ENCODE measurements at places on chromosomes 2 and 18.

GRCh38 chr2:120670771-120671480 lies 64.7 kb upstream of the GLI2 start:
- DNase-seq = no peak

DNA sequence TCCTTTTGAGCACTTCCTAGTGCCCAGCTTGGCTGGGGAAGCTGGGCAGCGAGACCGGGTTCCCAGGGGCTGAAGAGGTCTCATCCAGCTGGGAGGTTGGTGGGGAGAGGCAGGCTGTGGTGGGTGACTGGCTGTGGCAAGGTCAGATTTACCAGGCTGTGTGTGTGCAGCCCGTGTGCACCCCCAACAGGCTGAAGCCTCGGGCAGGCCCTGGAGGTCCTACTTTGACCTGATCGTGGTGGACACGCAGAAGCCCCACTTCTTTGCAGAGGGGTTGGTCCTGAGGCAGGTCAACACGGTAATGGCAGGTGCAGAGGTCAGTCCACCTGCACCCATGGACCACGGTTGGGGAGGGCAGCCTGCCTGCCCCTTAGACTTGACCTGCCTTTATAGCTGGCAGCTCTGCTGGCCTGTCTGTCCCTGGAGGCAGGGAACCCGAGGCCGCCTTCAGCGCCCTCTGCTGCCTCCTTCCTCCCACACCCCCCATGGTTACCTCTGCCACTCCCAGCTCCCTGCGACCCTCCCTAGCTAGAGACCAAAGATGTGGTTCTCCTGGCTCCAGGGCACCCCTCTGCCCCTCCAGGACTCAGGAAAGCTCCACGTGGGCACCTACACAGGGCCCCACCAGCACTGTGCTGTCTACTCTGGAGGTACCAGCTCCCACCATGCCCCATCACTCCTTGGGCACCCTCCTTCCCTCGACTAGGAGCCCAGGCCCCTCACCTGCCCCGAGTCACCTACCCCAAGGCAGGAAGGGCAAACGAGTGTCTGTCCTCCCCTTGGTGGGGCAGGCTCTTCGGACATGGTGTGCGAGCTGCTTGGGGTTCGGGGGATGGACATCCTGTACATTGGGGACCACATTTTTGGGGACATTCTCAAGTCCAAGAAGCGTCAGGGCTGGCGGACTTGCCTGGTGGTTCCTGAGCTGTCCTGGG lies 4.0 kb downstream of the NT5DC4 start:
- no peak for DNase-seq

- no peak for DNase-seq
Observed at GRCh38 chr2:237150186-237150585, 64.5 kb downstream of the COPS8 start.

GRCh38 chr2:202871300-202872141 lies at the start of gene ICA1L:
TSS of gene ICA1L (minus strand) at chr2:202871766. CDS start at chr2:202829009, 42,757 bp downstream.
- peak; percentile 73 for DNase-seq

DNA sequence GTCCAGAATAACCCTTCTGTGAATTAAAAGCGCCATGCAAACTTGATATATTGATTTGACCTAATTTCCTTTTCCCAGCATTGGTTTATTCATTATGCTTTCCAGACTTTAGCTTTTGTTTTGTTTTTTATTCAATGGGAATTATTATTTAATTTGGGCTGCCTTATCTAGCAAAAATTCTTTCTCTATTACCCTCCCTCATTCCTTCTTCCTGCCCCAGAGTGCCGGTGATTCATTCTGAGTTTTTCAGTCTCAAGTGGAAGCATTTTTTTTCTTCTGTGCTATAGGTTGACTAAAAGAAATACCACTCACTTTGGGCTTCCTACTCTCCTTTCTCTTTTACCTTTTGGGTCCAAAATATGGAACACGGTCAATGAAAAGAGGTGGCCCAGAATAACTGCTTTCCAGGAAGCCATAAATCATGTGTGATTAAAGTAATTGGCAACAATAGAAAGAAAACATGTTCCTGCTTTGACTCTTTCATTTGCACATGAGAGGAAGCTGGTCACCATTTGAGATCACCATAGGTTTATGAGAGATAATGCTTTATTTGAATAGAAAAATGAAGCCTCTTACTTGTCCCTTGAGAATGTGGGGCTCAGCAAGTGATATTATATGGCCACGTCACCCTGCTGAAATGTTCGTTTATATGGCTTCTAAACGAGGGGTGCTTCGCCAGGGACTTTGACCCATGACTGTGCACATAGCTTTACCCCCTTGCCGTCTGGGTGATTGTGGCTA lies 422.8 kb upstream of the ZEB2 start:
- DNase-seq = no peak

DNA sequence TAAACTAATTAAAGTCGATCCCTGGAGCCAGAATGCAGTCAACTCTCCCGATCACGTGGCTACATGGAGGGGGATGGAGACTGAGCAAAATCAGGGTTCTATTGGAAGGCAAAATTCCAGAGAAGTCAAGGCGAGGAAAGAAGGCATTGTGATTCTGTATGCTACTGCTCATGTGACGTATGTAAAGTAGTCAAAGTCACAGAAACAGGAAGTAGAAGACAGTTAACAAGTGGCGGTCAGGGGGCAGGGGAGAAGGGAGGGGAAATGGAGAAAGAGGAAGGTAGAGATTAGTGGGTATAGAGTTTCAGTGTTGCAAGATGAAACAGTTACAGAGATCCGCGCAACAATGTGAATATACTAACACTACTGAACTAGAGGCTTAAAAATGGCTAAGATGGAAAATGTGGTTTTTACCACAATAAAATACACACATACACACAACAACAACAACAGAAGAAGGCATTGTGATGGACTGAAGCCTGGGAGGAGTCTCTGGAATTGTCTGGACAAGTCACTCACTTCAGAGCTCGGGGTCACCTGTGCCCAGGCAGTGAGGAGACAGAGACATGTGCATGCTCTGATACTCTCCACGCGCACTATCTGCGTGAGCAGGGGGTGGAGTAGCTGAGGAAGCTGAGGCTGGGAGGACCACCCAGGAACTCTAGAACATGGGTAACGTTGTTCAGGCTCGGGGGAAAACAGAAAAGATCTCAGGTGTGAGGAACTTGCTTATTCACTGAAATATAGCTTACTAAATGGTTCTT lies 89.9 kb upstream of the CDCA7 start:
- DNase-seq = no peak

DNA sequence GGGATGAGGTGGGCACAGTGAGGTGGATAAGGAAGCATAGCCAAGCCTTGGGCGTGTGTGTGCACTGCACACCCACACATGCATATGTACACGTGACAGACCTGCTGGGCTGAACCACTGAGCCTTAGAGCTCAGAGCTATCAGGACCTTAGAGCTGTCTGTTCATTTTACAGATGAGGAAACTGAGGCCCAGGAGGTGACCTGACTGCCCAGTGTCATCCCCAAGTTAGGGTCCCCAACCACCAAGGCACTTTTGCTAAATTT lies 8.2 kb upstream of the SNED1 start:
- DNase-seq = no peak

- no peak for DNase-seq
Observed at GRCh38 chr2:63192169-63192888, 141.7 kb downstream of the OTX1 start.

DNA sequence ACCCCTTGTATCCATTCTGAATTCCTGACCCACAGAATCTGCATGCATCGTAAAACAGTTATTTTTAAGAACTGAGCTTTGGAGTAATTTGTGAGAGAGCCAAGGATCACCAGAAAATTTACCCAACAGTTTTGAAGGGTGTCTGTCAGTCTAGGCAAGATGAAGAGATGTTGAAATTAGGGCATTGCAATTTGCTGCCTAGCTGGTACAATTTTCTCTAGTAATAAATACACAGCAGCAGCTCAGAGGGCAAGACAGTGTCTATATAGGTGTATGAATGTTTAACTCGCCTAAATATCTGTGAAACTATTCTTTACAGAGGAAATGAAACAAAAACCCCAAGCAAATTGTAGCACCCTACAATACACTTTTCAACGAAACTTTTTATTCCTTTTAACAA lies 377.8 kb upstream of the POU3F3 start:
- no peak for DNase-seq

- DNase-seq = no peak
Observed at GRCh38 chr2:105371810-105372209, 27.0 kb downstream of the FHL2 start.

GRCh38 chr2:46171411-46171953 lies 125.7 kb upstream of the EPAS1 start:
- no peak for DNase-seq

- no peak for DNase-seq
Observed at GRCh38 chr18:54209471-54210180, 14.8 kb downstream of the MBD2 start.

DNA sequence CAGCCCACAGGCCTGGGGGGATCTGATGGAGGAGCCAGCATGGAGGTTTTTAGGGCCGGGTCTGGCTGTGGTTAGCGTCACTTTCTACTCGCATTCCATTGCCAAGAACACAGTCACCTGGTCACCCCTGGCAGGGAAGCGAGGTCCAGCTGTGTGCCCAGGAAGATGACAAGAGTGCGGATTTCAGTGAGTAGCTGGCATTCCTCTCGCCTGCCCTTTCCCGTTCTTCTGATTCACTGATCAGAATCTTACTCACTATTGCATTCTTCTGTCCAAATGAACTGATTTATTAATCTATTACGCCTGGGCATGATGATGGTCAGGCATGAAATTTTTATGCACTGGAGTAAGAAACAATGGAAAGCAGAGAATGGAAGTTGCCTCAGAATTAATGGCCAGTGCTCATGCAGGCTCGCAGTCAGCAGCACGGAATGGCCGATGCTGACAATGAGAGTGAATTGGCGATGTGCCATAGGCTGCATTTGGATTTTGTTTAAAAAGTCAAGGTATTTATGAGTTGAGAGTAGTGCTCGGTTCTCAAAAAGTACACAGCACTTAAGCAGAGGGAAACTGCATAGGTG lies 76.4 kb upstream of the MGAT5 start:
- DNase-seq = no peak

Measured in C1 segment of cervical spinal cord (tissue), 14 donors.